ENCODE measurements at places on chromosomes 5 and 9.

DNA sequence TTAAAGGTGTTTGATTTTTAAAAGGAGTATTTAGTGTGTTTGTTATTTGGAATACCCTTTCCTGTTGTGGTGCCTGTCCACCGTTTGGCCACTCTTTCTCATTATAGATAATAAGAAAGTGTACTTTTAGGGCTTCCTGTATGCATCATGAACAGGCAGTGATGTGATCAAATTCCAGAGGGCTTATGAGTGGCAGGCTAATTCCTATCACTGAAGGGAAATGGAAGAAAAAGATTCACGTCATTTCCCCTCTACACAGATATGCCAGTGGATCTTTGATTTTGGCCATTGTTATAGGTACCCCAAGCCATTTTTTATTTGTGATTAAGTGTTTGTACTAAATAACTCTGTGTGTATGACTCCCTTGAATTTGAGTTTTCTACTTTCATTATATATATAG is 37.1 kb downstream of the RPS6 start:
- no peak for DNase-seq

GRCh38 chr9:114416906-114417305 is 29.1 kb upstream of the AKNA start:
- peak; percentile 9 for DNase-seq

DNA sequence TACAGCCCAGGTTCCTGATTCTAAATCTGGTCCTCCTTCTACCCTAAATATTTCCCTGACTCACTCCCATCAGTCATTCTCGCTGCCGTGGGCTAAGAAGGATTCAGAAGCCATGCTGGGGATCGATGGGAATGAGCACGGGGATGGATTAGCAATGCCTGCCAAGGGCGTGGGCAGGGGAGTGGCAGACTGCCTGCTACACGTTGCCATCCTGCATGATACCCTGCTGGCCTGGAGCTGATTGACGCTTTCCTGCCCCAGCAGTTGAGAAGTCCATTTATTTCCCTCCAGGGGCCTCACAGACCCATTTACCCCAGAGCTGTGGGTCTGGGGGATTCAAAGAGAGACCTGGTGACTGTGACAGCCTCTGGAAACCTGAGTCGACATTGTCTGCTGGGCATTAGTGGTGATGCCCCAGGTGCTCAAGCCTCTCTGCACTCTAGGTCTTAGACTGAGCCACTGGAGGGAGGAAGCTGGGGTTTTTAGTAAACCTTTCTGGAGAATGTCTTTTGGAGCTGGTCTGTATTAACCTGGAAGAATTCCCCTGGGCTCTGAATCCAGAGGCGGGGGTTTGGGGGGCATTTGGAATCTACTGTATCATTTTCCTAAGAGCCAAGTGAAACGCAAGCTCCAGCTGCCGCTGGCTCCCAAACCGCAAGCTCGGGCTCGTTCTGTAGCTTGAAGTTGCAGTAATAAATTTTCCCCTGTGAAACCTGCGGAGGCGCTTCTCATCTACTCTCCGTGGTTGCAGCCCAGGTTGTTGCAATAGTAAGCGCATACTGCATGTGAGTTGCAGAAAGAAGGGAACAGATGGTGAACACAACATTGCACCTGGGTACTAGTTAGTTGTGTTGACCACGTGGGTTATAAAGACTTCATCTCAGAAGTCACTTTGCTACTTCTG is 76.3 kb upstream of the RAPGEF1 start:
- peak; percentile 66 for DNase-seq

DNA sequence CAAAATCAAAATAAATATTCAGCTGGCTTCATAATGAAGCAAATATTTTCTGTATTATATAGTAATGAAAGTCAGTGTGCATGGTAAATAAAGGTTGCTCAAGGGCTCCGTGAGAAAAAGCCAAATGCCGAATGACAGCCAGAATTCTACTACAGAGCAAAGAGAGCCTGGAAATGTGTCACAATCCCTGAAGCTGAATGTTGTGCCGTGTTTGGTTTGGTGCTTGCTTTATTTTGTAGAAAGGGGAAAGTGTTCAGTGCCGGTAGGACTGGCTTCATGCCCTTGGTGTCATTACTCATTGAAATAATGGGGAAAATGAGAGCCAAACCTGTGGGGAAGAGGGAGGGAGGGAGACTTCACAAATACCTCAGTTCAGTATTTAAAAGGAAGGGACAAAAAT is 26.8 kb upstream of the ADAMTSL1 start:
- DNase-seq = no peak

GRCh38 chr5:89204756-89205155 is 321.8 kb upstream of the MEF2C start:
- DNase-seq = no peak

DNA sequence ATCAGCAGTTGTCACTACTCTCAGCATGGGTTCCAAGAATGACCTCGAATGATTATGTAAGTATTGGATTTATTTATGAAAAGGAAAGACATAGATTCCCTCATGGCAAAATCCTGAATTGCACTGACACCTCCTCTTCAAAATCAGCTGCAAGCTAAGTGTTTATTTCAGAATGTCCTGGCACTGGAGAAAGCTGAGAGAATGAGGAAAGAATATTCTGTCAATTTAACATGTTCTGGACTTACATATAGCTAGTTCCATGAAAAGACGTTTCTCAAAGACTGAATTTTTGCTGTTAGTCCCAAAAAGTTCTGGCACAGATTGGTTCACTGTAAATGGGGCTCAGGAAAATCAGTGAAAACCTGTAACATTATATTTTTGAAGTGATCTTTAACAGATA is 120.3 kb downstream of the NREP start:
- DNase-seq = no peak

DNA sequence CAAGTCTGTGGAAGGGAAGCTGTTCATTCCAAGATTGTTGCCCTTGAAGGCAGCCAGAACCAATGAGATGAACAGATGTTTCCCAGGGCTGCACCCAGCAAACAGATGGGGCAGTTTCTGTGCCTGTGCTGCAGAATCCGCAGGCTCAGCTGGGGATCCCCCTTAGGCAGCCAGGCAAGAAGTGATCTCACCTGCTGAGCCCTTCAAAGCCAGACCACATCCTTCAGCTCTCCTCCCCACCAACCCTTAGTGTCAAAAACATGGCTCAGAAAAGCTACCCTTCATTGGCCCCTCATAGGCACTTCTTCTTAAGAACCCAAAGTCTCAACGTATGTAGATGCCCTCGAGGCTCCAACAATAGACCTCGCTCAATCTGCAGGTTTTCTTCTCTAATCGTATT is 626.7 kb downstream of the CCDC171 start:
- no peak for DNase-seq

GRCh38 chr9:16627967-16628366 is 242.5 kb downstream of the BNC2 start:
- DNase-seq = no peak

GRCh38 chr5:133434336-133434735 is 178.0 kb downstream of the FSTL4 start:
- no peak for DNase-seq

DNA sequence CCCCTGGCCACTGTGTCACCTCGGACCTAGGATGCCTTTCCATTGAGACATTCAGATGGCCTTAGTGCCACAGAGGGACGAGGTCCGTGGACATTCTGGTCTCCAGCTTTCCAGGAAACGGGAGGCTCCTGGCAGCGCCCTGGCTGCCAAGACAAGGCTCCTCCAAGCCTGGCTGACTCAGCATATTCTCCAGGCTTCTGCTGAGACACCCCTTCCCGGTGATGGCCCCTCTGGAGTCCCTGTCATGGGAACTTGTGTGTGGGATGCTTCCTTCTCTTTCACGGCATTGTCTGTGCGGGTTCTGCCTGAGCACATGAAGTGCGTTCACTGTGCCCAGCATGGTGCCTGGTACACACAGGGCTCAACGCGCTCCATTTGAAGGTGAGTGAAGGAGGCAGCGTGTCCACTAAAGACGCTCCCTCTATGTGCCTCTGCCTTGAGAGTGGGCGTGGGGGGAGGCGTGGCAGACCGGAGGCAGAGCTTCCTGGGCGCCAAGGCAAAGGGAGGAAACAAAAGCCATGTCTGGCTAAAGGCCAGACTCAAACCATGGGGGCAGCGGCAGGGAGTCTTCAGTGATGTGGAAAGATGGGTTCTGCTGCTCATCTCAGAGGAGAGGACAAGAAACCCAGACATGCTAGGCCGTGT is 46.4 kb upstream of the PRRC2B start:
- DNase-seq = no peak

- peak; percentile 87 for DNase-seq
These were observed 47.5 kb upstream of the CPLX2 start for GRCh38 chr5:175823731-175824525.

DNA sequence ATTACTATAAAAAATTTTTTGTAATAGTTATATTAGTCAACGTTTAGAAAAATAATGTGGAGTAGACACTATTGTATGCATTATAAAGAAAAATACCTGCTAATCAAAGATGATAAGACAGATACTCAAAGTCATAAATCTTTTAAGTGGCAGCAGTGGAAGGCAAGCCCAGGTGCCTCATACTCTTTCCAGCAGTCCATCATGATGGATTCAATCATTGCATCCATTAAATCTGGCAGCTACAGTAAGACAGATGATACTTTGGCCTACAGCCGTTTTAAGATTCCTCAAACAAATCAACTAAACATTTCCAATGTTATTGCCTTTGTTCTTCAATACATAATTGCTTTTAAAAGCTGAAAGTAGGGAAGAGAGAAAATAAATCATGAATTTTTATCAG is 1392.9 kb upstream of the NUDT12 start:
- no peak for DNase-seq

DNA sequence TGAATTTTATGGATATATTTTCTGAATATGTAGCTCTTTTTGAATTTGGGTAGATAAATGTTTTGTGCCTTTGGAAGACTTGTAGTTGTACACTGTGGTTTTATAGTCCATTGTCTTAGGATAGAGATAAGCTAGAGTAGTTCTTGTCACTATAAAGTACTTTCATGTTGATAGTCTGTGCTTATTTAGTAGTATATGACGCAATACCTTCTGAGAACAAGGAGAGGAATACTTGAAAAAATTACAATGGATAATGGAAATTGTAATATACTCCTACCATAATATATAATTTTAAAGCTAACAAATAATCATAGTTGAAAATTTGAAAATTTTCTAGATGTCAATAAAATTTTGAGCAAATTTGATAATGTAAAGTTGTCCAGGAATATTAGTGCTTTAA is 664.0 kb downstream of the TLE4 start:
- no peak for DNase-seq

GRCh38 chr5:172150514-172151425 is 37.3 kb downstream of the STK10 start:
- DNase-seq = peak; percentile 28

- no peak for DNase-seq
These were observed 435.8 kb downstream of the CSNK1G3 start for GRCh38 chr5:123947797-123948196.

DNA sequence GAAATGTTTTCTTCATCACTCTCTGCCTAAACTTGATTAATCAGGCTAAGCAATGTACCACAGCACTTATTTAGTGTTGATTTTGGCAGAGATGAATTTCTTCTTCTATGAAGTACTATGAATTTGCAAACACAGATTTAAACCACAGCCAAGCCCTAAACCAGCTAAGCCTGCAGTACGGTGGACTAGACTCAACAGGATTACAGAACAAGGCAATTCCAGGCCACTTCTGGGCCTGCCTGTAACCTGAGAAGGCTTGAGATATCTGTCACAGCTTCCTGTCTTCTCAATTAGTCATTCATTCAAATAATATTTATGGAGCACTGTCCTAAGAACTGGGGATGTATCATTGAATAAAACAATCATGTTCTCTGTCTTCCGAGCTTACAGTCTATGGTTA is 32.4 kb upstream of the CAST start:
- no peak for DNase-seq

DNA sequence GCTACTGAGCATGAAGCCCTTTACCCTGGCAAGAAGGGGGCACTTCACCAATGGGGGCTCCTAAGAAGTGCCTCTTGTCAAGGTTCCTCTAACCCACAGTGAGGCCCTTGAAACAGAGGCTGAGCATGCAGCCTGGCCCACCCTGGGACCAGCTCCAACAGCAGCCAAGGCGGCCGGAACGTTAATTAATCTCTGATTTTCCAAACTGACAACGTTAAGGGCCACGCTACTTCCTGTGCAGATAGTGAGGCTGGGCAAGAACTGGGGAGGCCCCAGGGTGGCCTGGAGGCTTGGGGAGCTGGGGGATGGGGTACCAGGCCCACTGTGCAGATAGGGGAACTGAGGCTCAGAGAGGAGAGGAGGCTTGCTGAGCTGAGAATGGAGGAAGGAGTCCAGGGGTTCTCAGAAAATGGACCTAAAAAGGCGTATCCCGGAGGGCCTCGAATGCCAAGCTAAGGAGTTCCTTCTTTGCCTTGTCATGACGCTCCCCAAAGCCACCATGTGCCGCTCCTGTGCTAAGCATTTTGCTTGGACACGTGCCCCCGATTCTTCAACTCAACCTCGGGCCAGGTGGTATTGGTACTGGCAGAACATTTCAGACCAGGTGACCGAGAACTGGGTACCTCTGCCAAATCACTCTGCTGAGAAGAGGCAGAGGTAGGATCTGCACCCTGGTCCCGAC is 72.0 kb upstream of the STXBP1 start:
- no peak for DNase-seq

GRCh38 chr5:57716661-57717060 is 234.1 kb upstream of the ACTBL2 start:
- DNase-seq = no peak

- no peak for DNase-seq
These were observed 21.6 kb downstream of the UBAC1 start for GRCh38 chr9:135939351-135940265.

- no peak for DNase-seq
These were observed 1.4 kb downstream of the PTTG1 start for GRCh38 chr5:160423099-160423498.

DNA sequence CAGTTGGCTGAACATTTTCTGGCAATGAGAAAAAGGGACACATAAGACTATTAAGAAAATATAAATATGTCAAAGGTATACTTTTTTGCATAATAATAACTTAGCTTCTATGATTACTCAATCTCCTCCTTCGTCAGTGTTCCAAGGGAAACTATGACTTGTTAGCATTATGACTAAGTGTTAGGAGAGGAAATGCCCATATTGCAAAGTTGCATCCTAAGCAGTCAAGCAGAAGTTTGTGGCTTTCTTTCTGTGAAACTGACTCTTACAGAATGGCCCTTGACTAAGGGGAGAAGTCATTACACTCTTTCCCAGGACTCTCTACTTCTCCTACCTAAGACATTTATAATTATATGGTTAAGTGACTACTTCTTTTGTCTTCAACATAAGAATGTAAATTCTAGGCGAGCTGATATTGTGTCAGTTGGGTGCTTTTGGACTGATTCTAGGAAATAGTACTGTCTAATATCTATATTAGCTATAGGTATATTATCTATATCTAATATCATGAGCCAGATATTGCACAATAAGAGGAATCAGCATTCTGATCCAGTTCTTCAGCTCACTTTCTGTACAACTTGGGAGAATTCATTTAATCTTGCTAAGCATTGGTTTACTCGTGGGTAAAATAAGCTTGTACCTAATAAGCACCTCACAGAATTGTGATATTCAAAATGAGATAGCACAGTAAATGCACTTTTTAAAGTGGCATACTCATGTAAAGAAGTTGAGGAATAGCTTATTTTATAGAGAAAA is 16.4 kb upstream of the SPINK6 start:
- no peak for DNase-seq

GRCh38 chr9:3498691-3499090 is 27.1 kb downstream of the RFX3 start:
- no peak for DNase-seq

GRCh38 chr9:2787065-2787464 is 56.8 kb downstream of the PUM3 start:
- DNase-seq = no peak
